ENCODE measurements at places on chromosomes 16 and 17.

DNA sequence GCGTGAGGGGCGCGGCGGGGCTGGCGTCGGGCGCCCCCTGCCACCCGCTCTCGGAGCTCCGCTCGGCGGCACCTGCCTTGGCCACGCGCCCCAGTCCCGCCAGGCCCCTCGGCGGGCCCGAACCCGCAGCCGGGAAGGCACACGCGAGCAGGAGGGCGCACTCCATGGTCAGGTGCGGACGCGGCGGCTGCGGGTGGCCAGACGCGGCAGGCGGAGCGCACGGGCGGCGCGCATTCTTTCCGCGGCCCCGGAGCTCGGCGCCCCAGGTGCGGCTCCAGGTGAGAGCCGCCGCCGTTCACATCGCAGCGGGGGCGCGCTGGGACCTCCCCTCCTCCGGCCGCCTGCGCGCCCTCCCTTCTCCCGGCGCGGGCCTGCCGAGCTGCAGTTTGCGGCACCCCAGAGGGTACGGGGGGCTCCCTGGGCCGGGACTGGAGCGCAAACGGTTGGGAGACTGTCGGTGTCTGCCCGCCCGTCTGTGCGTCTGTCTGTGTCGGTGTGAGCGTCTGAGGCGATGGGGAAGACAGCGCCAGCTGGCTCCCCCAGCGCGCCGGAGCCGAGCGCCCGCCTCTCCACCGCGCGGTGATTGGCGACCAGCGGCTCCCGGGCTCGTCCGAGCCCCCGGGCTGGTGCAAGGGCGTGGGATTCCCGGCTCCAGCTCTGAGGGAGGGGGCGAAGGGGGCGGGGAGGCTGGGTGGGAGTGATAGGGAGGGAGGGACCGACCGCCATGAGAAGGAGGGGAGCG lies at the start of gene ADAMTS18:
Gene ADAMTS18, minus strand, starts transcription at position 505 of the 742 bp plus-strand sequence. Its CDS starts 339 bp downstream, at position 166.
- no peak for DNase-seq

- no peak for DNase-seq
Measured at GRCh38 chr16:11263737-11264136, 5.4 kb downstream of the TNP2 start.

GRCh38 chr16:87358696-87359095 lies 24.9 kb downstream of the FBXO31 start:
- no peak for DNase-seq

- DNase-seq, result no peak
Measured at GRCh38 chr17:62062302-62062701, 2.8 kb downstream of the MED13 start.

- DNase-seq, result peak; percentile 16
Measured at GRCh38 chr17:1312261-1312870, 32.9 kb downstream of the TRARG1 start.

DNA sequence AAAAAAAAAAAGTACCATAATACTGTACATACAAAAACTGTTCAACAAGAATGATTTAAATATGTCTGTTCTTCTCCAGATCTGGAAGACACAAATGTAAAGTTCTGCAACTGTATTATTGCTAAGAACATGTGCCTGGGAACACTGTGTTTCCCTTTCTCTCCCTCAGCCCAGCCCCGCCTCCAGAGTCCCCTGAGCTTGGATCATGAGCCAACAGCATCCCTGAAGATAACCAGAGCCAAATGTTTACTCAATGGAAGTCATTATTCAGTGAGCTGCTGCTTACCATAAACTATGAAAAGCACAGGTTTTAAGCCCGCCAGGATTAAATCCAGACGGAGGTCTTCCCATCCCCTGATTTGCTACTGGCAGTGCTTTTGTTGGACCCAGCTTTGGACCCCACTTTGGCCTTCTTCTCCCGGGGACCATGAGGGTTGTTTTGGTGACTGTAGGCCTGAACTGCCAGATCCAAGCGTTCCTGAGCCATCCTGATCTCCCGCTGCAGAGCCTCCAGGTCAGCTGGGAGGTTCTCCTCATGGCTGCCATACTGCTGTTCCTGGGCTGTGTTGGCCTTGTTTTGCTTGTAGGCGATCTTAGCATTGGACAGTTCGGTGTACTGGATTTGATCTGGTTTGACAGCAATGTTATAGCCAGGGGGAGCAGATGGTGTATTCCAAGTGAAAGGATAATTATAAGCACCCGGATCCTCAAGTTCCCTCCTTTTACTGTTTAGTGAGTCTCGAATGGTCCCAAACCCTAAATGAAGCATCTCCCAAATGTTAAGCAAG lies 25.6 kb downstream of the GJC1 start:
- DNase-seq, result no peak

- no peak for DNase-seq
Measured at GRCh38 chr16:53864819-53865493, 161.0 kb downstream of the FTO start.

- DNase-seq, result no peak
Measured at GRCh38 chr16:59400830-59401229, 666.7 kb upstream of the GOT2 start.

GRCh38 chr17:13418891-13419290 lies 182.8 kb downstream of the HS3ST3A1 start:
- no peak for DNase-seq

GRCh38 chr17:76700270-76700616 lies 10.5 kb downstream of the MXRA7 start:
- DNase-seq, result no peak

DNA sequence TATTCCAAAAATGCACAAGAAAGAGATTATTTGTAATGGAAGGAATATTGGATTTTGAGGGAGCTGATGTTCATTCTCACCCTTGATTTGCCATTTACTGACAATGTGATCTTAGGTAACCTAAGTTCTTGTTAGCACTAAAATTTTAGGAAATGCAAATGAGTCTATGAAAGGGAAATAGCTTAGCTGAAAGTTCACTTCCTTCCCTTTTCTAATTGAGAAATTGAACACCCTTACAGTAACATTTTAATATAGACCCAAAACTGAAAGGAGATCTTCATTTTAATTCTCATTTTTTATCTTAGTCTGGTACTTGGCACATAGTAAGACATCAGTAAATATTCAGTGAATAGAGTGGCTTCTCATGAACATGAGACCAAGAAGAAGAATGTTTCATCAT lies 10.9 kb upstream of the WSB1 start:
- no peak for DNase-seq

- no peak for DNase-seq
Measured at GRCh38 chr16:81649561-81650184, 129.4 kb upstream of the PLCG2 start.

- no peak for DNase-seq
Measured at GRCh38 chr17:199191-199604, 17.7 kb upstream of the DOC2B start.

DNA sequence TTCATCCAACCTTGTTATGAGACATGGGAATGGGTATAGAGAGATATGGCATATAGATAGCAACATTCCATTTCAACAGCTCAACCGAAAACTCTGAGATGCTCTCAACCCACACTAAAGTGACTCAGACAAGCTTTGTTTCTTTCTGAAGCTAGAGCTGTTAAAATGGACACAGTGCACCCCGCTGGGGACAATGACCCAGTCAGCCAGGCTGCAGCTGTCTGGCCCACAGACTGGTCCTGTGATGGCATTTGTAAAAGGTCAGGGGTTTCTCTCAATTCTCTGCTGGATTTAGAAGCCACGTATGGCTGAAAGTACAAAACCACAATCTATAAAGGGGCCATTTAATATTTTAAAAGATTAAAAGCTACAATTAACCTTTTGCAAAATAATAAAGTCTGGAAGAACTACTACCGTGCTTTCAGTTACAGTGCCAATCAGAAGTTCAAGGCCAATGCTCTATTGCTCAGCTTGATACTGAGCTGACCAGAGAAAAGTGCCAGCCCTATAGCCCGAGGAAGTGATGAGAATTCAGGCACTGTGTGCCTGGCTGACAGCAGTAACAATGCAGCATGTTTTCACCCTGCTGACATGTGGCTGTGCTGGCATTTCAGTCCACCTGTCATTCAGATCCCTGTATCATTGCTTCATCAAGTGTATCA lies 60.2 kb downstream of the TEX2 start:
- DNase-seq, result no peak

DNA sequence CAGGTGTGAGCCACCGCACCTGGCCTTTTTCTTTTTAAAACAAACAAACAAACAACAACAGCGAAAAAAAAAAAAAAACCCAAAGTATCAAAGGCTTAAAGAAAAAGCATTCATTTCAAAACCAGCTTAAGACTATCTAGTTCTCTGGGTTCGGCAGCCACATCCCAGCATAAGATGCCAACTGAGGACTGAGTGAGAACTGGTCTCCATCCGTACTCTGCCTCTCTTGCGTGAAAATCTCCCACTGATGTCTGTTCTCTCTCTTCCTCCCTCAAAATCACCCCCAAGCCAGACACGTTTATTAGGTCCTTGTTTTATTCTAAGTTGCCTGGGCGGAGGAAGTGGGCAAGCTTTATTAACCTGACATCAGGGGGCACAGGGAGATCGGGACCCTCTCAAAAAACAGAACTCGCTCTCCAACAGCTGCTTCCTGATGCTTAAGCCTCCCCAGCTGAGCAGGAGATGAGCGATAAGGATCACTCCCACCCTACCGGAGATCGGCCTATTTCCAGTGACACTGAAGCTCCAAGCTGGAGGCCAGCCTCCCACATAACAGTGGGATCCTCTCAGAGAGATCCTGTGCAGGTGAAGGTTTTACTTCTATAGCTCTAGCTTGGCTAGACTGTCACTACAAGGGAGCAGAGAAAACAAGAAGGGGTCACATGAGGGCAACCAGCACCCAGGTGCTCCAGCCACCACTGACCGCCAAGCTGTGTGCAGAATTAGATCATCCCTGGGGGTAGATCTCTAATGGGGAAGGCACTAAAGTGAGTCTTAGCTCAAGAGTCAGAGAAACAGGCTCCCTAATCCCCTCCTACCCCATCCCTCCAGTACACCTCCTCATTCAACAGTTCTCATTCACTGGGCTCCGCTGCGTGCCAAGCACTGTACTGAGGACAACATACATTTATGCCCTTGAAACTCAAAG lies 13.6 kb downstream of the CDC42EP4 start:
- no peak for DNase-seq

DNA sequence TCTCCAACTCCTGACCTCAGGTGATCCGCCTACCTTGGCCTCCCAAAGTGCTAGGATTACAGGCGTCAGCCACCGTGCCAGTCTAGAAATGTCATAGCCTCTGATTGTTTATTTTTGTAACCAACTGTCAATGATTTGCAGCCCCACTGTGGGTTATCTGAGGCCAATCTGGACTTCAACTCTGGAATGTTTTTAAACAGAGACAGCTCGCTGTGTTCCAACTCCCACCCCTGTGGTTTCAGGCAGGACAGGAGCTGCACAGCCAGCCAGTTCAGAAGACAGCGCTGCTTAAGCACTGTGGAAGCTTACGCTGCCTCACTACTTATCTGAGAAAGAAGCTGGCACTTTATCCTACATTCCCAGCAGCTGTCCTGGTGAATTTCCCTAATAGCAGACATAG lies 19.5 kb downstream of the MRM3 start:
- no peak for DNase-seq

- no peak for DNase-seq
Measured at GRCh38 chr16:3952737-3953131, 72.2 kb upstream of the CREBBP start.

- DNase-seq, result no peak
Measured at GRCh38 chr17:78596871-78597764, 19.9 kb upstream of the DNAH17 start.

DNA sequence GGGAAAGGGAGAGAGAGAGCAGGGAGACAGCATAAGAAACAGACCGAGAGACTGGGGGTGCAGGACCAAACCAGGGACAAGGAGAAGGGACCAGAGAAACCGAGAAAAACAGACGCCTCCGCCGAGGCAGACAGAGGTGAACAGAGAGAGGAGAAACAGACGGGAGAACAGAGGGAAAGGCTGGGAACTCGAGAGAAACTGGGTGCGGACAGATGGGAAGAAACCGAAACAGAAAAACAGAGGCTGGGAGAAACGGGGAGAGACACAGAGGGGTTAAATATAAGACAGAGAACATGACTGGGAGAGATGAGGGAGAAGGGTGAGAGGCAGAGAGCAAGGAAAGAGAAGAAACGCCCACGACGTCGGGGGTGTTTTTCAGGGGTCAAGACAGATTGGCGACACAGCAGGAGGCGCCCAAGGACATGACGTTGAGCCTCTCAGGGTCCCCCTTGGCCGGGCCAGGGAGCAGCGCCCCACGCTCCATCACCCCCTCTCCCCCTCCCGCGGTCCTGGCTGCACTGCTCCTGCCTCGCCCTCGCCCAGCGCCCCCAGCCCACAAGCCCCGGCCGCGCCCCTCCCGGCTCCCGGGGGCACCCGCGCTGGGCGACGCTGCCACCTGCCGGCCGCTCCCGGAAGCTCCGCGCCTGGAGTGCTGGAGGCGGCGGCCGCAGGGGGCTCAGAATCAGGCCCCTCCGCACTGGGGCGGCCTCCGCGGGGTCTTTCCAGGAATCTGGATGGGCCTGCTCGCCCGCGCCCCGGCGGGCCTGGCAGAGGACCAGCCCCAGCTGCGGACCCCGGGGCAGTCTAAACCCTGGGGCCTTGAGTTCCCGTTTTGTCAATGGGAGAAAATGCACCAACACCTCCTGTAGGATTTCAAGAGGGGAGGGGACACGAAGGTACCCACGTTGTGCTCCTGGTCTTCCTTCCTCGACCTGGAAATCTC lies 1.3 kb upstream of the TMEM92 start:
- peak; percentile 52 for DNase-seq

DNA sequence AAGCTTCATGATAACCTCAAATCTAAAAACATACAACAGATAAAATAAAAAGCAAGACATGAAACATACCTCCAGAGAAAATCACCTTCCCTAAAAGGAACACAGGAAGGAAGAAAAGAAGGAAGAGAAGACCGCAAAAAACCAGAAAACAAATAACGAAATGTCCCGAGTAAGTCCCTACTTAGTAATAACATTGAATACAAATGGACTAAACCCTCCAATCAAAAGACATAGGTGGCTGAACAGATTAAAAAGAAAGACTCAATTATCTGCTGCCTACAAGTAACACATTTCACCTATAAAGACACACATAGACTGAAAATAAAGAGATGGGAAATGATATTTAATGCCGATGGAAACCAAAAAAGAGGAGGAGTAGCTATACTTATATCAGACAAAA lies 6.2 kb downstream of the FBXO39 start:
- no peak for DNase-seq

- DNase-seq, result no peak
Measured at GRCh38 chr17:75478508-75478907, 22.1 kb downstream of the TMEM94 start.

DNA sequence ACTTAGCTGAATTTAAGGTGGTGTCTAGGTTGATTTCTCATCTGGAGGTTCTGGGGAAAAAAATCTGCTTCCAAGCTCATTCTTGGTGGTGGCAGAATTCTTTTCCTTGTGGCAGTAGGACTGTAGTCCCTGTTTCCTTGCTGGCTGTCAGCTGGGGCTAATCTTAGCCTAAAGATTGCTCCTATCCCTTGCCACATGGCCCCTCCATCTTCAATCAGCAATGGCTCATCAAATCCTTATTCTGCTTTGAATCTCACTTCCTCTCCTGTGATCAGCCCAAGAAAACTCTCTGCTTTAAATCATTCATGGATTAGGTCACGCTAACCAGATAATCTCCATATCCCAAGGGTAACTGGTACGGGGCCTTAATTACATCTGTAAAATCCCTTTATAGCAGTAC lies 6.6 kb downstream of the FAM20A start:
- DNase-seq, result no peak

All from RPMI8226 (cell line).